GM13977 (cell line): ENCODE measurements at places on chromosomes 11 and 22.

DNA sequence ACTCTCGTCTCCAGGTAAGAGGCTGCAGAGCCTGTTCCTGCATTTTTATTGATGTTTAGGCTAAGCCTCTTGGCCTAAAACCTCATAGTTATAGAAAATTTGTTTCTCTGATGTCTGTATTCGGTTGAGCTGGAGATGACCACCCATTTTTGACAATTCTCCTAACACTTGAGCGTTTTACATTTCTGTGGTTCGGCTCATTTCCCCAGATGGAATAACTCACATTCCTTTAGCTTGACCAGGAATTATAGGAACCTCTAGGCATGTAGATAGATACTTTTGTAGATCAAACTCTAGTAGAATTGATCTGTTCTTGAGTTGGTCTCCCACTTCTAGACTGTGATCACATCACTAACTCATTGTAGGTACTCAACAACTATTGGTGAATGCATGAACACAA, 172.6 kb upstream of the CADM1 start:
- DNase-seq, result no peak

- no peak for DNase-seq
Observed at GRCh38 chr11:102767800-102768199, 12.6 kb downstream of the MMP10 start.

- no peak for DNase-seq
Observed at GRCh38 chr22:25823276-25823675, 81.3 kb downstream of the MYO18B start.

DNA sequence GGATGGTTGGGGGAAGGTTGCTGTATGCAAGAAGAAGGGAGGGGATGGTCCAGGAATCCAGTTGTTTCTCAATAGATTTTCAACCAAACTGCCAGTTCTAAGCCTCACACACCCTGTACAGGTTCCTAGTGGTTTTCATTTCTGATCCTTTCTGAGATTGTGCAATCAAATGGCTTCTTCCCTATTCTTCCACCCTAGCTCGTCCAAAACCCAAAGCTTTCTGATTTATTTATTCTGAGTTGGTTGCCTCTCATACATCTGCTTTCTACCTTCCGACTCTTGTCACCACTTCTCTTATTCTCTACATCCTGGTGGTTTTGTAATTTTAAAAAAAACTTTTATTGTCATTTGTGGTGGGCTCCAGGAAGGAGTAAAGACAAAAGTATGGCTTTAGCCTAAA, 12.6 kb downstream of the OR5A2 start:
- DNase-seq, result no peak

DNA sequence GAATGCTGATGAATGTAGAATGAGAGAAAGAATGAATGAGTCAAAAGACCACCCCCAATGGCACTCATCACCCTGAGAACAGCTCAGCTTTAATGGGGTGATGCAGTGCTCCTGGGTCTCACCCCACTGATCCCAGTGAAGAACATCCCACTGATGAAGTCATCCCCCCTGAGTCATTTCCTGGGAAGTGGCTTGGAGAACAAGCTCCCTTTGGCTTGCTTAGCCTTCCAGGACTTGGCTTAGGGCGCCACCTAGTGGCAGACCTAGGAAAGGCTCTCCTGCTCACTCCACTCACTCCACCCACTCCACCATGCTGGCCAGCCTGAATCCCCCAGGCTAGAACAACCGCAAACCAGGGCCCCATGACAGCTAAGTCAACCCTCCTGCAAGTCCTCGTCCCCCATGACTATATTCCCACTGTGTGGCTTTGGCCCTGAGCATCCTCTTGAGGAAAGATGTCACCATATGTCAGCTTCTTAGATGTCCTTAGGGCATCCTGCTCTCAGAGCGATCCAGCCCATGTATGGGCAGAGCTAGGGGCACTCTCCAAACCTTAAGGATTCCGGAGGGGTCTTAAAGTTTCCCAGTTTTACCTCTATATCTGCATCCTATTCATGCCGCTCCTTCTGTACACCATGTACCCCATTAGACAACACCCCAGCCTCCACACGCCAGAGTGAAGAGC, 17.8 kb upstream of the TMPRSS13 start:
- peak; percentile 71 for DNase-seq

GRCh38 chr11:117569911-117570310, 227.1 kb downstream of the DSCAML1 start:
- DNase-seq, result no peak

DNA sequence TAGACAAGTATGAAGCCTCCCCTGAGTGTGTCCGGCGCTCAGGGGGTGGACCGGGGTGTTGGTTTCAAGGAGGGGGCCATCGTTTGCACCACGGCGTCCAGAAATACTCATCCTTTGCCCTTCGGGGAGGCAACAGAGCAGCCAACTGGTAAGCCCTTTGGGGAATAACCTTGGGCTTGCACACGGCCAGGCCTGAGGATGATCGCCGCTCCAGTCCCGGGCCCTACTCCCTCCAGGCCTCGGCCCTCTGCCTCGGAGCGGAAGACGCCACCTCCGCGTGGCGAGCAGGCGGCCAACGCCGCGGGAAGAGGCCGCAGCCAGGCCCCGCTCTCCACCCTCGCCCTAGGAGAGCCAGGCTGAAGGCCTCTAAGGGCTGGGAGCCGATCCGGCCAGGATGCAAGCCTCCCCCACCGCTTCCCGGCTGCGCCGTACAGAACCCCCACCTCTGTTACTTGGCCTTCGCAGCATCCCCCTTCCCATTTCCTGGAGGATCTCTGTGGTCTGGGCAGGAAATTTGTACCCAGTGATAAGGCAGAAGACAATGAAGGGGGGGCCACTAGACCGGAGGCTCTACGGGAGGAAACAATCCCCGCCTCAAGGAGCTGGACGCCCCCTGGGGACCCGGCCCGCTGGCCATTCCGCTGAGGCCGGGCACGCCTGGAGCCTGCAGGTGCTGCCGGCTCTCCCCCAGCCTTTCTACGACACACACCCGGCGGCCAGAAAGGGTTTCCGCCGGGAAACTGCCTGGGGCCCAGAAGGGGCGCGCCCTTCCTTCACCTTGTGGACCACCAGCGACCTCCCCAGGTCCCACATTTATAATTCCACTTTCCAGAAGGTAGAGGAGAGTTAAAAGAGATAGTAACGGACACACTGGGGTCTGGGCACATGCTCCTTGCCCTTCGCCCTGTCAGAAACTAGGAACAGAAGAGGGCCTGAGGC, 2.6 kb downstream of the ESAM start:
- peak; percentile 65 for DNase-seq

DNA sequence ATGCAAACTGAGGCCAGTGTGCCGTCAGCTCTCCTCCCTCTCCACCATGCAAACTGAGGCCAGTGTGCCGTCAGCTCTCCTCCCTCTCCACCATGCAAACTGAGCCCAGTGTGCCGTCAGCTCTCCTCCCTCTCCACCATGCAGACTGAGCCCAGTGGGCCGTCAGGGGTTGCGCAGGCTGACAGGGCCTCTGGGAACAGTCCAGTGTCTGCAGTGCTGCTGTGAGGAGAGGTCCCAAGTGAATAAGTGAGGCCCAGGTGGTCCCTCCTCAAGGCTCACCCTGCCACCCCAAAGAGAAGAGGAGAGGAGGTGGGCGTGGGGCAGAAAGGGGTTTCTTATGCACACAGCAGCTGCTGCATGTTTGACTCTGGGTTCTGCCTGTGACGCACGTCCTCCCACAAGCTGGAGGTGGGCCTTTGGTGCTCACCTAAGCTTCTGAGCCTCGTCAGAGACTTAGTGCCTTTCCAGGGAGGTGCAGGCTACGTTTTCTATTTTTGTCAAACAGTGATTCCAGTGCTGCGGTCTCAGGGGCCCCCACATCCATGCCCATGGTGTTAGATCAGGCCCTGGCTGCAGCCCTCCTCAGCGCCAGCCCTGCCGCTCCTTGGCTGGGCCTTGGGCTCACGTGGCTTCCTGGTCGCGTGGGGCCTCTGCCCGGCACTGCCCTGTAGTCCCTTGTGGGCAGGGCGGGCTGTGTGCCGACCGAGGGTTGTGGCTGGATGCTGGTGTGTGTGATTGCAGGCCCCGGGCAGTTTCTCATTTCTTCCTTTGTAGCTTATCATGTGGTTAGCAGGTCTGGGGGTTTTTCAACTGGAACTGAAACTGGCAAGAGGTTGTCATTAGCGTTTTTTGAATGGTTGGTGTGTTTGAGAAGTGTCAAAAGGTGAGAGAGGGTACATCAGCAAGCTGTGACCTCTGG, 7.1 kb downstream of the TPCN2 start:
- peak; percentile 92 for DNase-seq

- DNase-seq, result no peak
Observed at GRCh38 chr11:18352581-18352980, 30.2 kb downstream of the GTF2H1 start.

- no peak for DNase-seq
Observed at GRCh38 chr11:47354913-47355282, 2.4 kb upstream of the MYBPC3 start.

DNA sequence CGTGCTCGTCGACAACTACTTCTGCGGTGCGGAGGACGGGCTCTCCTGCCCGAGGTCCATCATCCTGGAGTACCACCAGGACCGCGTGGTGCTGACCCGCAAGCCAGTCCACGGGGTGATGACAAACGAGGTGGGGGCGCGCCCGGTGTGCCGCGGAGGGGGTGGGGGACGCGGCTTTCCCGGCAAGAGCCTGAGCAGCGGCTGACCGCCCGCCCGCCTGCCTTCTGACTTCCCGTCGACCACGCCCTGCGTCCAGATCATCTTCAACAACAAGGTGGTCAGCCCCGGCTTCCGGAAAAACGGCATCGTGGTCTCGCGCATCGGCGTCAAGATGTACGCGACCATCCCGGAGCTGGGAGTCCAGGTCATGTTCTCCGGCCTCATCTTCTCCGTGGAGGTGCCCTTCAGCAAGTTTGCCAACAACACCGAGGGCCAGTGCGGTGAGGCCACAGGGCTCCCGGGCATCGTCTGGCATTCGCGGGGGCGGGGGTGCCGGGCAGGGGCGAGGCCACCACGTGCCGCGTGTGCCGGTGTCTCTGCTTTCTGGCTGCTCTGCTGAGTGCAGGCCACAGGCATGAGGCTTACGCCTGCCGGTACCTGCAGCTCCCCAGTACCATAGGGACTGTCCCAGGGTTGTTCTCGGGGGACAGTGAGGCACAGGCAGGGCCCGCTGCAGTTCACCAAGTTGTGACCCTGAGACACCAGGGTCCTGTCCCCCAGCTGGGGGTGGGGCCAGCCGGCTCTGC, 28.5 kb upstream of the MUC5B start:
- DNase-seq, result no peak

DNA sequence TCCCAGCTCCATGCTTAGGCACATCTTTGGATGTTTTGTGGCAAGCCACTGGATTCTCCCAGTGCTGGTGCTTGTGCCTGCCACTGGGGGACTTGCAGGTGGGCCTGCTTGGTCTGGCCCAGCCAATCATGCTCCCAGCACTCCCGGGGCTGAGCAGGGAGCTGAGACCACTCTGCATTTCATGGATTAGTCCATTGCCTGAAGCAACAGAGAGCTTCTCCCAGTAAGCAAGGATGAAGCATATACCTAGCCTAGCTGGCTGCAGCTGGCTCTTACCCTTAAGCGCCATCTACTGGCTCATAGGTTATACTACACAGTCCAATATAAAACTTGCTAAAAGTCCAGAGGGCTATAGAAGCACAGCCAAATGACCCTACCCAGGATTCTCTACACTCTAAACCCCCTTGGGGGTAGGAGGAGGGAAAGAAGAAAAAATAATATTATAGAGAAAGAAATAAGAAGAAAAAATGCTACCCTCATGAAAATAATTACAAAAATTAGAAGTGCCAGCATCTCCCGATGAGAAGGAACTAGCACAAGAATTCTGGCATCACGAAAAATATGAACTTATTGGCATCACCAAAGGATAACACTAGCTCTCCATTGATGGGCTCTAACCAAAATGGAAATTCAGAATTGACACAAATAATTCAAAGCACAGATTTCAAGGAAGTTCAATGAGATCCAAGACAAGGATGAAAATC, 275.3 kb downstream of the C11orf87 start:
- DNase-seq, result peak; percentile 34

GRCh38 chr22:29041408-29041807, 20.2 kb downstream of the C22orf31 start:
- no peak for DNase-seq

GRCh38 chr11:79617561-79617960, 176.7 kb upstream of the TENM4 start:
- DNase-seq, result no peak

DNA sequence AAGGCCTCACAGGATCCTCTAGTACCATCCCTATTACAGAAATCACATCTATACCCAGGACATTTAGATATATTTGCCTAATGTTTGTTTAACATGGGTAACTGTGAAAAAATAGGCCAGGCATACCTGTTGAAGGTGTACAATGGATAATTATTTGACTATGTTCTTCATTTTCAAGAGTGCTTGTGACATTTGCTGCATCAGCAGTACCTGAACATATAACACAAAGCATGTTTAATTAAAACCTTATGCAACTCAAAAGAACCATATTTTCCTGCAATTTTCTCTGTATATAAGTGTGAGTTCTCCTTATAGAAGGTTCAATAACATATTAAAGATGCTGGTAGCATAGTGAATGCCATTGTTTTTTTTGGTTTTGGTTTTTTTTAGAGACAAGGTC, 8.5 kb upstream of the CCDC34 start:
- DNase-seq, result no peak

DNA sequence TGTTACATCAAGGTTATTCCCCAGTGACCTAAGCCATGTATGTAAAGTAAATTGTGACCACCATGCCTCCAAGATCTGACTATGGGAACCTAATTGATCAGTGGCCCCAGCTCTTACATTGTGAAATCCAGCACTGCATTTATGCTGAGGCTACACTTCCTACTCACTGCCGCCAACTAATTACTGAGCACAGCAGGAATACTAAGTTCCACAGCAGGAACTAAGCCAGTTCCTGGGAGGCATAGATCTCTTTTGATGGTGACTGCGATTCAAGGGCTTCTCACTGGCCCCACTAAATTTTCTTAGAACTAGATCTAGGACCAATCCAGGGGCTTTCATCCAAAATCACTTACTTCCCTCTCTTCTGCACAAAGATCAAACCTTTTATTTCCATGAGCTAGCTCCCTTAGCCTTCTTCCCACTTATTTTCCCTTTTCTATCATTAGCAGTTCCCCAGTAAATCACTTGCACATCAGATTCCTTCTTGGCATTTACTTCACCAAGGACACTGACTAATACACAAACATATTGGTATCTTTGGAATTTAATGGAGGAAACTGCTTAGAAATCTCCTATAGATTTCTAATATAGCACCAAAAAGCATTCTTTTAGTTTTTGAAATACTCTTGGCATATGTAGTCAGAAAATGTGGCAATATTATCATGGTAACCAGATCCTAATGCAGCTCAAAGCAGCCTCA, 46.0 kb downstream of the CNTN5 start:
- no peak for DNase-seq

DNA sequence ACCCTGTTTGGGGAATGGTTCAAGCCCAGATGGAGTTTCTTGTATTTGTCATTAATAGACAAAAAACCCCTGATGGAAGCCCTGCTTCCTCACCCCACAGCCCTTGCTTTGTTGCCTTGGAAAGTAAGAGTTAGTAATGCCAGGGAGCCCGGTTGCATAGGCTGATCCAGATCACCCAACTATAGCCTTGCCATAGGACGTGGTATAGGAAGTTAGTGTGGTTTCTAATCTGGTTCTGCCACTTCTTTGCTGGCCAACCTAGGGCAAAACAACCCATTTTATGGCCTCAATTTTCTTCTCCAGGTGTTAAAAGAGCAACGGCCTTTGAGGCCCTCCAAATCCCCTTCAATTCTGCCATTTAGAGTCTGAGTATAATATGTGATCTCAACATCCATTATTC, 97.9 kb downstream of the STIM1 start:
- no peak for DNase-seq

- peak; percentile 56 for DNase-seq
Observed at GRCh38 chr11:99015634-99016454, 4.9 kb upstream of the CNTN5 start.
